ENCODE measurements at places on chromosomes 11 and 22.

DNA sequence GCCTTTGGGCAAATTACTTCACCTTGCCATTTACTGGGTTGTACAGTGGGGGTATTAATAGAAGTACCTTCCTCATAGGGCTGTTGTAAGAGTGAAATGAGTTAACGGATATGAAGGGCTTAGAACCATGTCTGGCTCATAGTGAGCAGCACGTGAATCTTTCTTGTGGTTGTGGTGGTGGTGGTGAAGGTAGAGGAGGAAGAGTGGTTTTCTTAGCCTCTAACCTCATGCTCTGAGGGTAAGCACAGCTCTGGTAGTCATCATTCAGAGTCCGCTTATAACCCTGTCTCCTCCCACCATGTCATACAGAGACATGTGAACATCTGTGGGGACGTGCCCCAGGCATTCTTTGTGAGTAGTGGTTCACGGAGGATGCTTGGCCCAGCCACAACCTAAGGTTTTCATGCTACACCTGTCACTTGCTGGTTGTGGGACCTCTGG lies 43.6 kb downstream of the TEAD1 start:
- H3K27ac ChIP-seq, result no peak overlapping the region
- no peaks in the 10 kb centered on the region for H3K27me3 ChIP-seq
- DNase-seq, result no peak
- H3K4me1 ChIP-seq, result no peaks in the 10 kb centered on the region

DNA sequence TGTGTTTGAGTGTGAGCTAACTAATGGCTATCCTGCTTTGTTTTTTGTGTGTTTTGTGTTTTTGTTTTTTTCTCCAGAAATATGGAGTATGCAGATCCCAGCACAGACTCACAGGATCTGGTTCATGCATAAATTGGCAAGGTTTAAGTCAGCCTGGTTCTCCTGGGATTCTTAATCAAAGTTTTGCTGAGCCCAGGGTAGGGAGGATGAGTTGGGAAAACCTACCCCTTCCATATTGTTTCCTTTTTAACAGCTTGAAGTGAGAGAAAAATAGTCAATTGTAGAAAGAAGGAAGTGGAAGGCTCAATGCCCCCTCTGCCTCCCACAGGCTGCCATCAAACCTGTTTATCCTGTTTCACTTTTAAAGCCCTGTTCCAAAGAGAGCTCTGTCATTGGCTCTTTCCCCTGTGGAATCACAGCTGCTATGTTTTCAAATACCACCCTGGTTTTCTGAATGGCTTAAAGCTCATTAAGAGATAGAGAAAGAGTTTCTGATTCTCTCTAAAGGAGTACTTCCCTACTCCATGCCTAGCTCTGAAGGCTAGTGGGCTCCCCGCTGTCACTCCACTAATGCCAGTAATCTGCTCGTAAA lies 23.4 kb upstream of the CADM1 start:
- H3K4me3 ChIP-seq, result no peak overlapping the region
- DNase-seq, result no peak
- no peak overlapping the region for H3K27ac ChIP-seq
- no peaks in the 10 kb centered on the region for H3K4me1 ChIP-seq

GRCh38 chr22:46815132-46815531 lies 52.7 kb downstream of the TBC1D22A start:
- H3K36me3 ChIP-seq, result peaks cover 3% of the 10 kb centered on the region
- no peak overlapping the region for H3K4me3 ChIP-seq
- peaks cover 21% of the 10 kb centered on the region for H3K4me1 ChIP-seq
- DNase-seq, result peak; percentile 76
- H3K27me3 ChIP-seq, result no peaks in the 10 kb centered on the region

GRCh38 chr11:62948765-62949320 lies 27.7 kb upstream of the CHRM1 start:
- no peaks in the 10 kb centered on the region for H3K36me3 ChIP-seq
- H3K4me3 ChIP-seq, result no peak overlapping the region
- no peaks in the 10 kb centered on the region for H3K4me1 ChIP-seq
- H3K27ac ChIP-seq, result no peak overlapping the region

DNA sequence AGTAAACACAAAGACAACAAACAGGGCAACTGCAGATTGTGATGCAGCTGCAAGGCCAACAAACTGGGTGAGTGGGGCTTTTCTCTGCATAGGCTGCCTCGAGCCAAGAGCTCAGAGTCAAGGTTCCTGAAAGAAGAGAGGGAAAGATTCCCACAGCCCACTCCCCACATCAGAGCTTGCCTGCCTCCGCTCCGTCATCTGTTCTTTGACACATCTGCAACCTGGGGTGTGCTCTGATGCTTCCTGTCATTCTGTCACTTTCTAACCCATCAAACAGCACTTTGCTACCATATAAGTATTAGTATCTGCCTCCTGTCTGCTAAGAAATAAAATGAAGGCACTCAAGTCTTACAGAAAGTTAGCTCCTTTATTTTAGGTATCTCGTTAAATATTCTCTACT lies 46.9 kb downstream of the C22orf31 start:
- no peak for DNase-seq
- no peaks in the 10 kb centered on the region for H3K27me3 ChIP-seq
- H3K4me3 ChIP-seq, result no peak overlapping the region
- H3K36me3 ChIP-seq, result no peaks in the 10 kb centered on the region
- H3K27ac ChIP-seq, result no peak overlapping the region
- H3K4me1 ChIP-seq, result peaks cover 4% of the 10 kb centered on the region

DNA sequence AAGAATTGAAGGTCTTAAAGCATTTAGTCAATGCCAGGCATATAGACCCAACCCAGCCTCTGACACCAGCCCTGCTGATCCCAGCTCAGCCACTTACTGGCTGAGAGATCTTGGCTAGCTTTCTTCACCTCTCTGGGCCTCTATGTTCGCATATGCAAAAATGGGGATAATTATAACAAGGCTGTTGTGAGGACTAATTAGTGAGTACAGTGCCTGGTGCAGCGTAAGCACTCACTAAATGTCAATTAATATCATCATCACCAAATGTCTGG lies 10.5 kb downstream of the CHST1 start:
- no peaks in the 10 kb centered on the region for H3K27me3 ChIP-seq
- peaks cover 24% of the 10 kb centered on the region for H3K4me1 ChIP-seq
- no peaks in the 10 kb centered on the region for H3K36me3 ChIP-seq
- no peak overlapping the region for H3K4me3 ChIP-seq
- DNase-seq, result no peak
- no peak overlapping the region for H3K27ac ChIP-seq

- no peaks in the 10 kb centered on the region for H3K27me3 ChIP-seq
- DNase-seq, result no peak
- no peak overlapping the region for H3K27ac ChIP-seq
- H3K36me3 ChIP-seq, result peaks cover 47% of the 10 kb centered on the region
- H3K4me1 ChIP-seq, result no peaks in the 10 kb centered on the region
- H3K4me3 ChIP-seq, result no peak overlapping the region
These were observed 60.3 kb upstream of the YWHAH start for GRCh38 chr22:31883989-31884388.

DNA sequence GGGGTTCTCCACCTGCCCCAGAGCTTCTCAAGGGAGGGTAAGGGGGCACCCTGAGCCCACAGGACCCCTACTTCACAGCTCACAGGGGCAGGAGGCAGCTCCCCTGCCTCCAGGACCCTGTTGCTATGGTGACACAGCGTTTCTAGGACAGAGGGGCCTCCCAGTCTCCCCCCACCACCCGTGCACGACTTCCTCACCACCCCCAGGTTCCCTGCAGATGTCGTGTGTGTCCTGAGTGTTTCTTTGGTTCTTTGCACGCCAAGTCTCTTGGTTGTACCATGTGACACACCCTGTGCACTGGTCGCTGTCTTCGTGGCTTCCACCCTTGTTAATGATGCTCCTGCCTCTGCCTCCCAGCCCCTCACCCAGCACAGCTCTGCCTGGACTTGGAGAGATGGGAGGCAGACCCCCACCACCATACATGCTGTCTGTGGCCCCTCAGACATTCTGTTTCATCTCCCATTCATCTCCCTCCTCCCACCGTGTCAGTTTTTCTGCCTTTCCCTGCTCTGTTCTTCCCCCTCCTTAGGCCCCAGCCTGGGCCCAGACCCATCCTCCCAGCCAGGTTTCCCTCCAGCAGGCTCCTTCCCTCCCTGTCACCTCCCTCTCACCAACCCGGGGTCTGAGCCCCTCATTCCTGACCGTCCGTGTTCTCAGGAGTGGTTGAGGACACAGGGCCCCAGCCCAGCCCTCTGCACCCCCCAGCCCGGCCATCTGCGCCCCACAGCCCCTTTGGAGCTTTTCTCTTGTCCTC lies 24.5 kb upstream of the RAB1B start:
- H3K4me1 ChIP-seq, result no peaks in the 10 kb centered on the region
- H3K27me3 ChIP-seq, result no peaks in the 10 kb centered on the region
- H3K4me3 ChIP-seq, result no peak overlapping the region
- H3K36me3 ChIP-seq, result no peaks in the 10 kb centered on the region

DNA sequence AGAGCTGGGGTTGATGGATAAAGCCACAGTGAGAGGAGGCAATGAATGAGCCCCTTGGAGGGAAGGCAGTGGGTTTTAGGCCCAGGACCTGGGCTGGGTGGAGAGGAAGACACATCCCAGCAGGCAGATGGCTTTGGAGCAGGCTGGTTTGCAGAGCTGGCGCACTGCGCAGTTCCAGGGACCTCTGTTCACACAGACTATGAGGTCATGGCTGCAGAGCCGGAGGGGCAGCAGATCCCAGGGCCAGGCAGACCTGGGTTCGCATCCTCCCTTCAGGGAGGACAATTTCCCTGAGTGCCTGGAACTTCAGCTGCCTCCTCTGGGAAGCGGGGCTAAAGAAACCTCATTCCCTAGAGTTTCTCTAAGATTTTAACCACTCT lies 28.2 kb upstream of the DGKZ start:
- no peaks in the 10 kb centered on the region for H3K27me3 ChIP-seq
- H3K4me3 ChIP-seq, result no peak overlapping the region
- no peak for DNase-seq

DNA sequence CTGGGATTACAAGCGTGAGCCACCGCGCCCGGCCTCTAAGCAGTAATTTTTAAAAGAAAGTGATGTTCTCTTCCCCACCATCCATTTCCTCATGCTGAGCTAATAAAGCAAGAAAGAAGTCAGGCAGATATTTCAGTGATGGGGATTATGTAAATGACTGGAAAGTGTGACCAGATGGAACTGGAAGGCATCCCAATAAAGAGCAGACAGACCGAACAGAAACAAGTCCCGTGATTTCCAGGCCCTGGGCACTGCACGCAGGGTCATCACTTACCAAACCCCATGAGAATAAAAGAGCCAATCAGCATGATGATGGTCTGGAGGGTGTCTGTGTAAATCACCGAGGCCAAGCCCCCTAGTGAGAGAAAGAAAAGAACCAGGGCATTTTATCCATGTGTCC lies 18.2 kb downstream of the SLC5A4 start:
- DNase-seq, result no peak
- no peaks in the 10 kb centered on the region for H3K4me1 ChIP-seq
- no peak overlapping the region for H3K4me3 ChIP-seq
- H3K27ac ChIP-seq, result no peak overlapping the region
- H3K27me3 ChIP-seq, result no peaks in the 10 kb centered on the region

GRCh38 chr11:73239111-73239521 lies 21.0 kb downstream of the P2RY2 start:
- H3K36me3 ChIP-seq, result no peaks in the 10 kb centered on the region
- H3K4me3 ChIP-seq, result no peak overlapping the region
- peaks cover 27% of the 10 kb centered on the region for H3K4me1 ChIP-seq

GRCh38 chr11:78037056-78037455 lies 14.0 kb upstream of the KCTD14 start:
- no peak overlapping the region for H3K4me3 ChIP-seq
- H3K4me1 ChIP-seq, result peaks cover 4% of the 10 kb centered on the region

GRCh38 chr11:27216270-27217149 lies 146.5 kb downstream of the CCDC34 start:
- no peaks in the 10 kb centered on the region for H3K27me3 ChIP-seq
- DNase-seq, result peak; percentile 82
- H3K27ac ChIP-seq, result peak overlapping the region; percentile 48
- H3K4me3 ChIP-seq, result no peak overlapping the region

- no peak overlapping the region for H3K27ac ChIP-seq
- H3K27me3 ChIP-seq, result no peaks in the 10 kb centered on the region
- H3K36me3 ChIP-seq, result no peaks in the 10 kb centered on the region
- H3K4me1 ChIP-seq, result no peaks in the 10 kb centered on the region
These were observed 7.9 kb downstream of the RSPH14 start for GRCh38 chr22:23133922-23134321.

DNA sequence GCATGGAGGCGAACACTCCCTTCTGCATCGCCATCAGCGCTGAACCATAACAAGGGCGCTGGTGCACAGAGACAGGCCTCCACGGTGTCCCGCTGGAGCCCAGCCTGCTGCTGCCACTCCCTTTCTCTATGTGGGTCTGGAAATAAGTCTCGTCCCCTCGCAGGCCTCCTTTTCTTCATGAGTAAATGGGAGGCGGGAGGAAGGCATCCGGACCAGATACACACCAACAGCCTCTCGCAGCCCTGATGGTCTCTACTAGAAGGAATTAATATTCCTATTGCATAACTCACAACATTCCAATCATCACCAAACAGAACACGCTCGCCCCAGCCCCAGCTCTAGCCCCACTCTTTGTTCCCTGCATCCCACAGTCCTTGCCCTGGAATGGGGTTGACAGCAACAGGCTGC lies 14.9 kb downstream of the RASD2 start:
- DNase-seq, result no peak
- no peak overlapping the region for H3K27ac ChIP-seq
- H3K4me3 ChIP-seq, result no peak overlapping the region
- H3K27me3 ChIP-seq, result peaks cover 15% of the 10 kb centered on the region
- H3K4me1 ChIP-seq, result no peaks in the 10 kb centered on the region

GRCh38 chr11:66157182-66157864 lies 87.3 kb downstream of the PACS1 start:
- no peak overlapping the region for H3K4me3 ChIP-seq
- H3K4me1 ChIP-seq, result no peaks in the 10 kb centered on the region
- H3K27me3 ChIP-seq, result no peaks in the 10 kb centered on the region
- H3K27ac ChIP-seq, result no peak overlapping the region
- no peak for DNase-seq
- H3K36me3 ChIP-seq, result no peaks in the 10 kb centered on the region

- H3K36me3 ChIP-seq, result no peaks in the 10 kb centered on the region
- H3K4me1 ChIP-seq, result no peaks in the 10 kb centered on the region
- no peak overlapping the region for H3K4me3 ChIP-seq
- H3K27ac ChIP-seq, result no peak overlapping the region
These were observed 83.0 kb downstream of the AASDHPPT start for GRCh38 chr11:106160494-106160893.

DNA sequence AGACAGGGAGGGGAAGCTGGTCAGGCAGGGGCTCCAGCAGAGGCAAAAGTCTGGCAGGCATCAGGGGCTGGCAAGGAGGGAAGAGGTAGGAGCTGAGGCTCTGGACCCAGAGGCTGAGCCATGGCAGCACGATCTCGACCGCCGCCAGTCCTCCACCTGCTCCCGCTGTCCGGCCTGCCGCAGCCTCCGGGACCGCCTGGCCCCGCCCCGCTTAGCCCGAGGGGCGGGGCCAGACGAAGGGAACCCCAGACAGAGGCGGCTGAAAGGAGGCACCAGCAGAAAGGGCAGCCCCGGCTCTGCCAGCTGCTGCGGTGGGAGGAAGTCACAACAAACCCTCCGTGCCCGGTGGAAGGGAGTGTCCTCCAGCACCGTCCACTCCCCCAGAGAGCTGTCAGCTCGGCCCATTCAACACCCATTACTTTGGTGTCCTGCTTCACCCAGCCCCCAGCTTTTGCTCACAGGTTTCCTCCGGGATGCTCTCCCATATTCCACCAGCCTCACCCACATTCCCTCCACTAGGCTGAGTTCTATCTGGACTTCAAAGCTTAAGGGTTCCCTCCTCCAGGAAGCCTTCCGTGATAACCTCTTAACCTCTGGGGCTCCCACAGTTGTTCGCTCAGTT lies at the start of gene MFNG:
MFNG (minus strand) TSS at position 161 of the 622 bp plus-strand sequence. CDS start 207 bp downstream, outside the sequence.
- H3K27ac ChIP-seq, result peak within 1 kb of the TSS; percentile 85
- peak; percentile 51 for DNase-seq
- no peaks in the 10 kb centered on the region for H3K36me3 ChIP-seq
- H3K27me3 ChIP-seq, result no peaks in the 10 kb centered on the region
- peaks cover 54% of the 10 kb centered on the region for H3K4me1 ChIP-seq
- peak within 1 kb of the TSS; percentile 27 for H3K4me3 ChIP-seq

Data from left lung (tissue), 14 donors.